ENCODE measurements at places on chromosomes 5 and 9.

GRCh38 chr5:124880903-124881697 is 134.7 kb upstream of the ZNF608 start:
- DNase-seq, result no peak

DNA sequence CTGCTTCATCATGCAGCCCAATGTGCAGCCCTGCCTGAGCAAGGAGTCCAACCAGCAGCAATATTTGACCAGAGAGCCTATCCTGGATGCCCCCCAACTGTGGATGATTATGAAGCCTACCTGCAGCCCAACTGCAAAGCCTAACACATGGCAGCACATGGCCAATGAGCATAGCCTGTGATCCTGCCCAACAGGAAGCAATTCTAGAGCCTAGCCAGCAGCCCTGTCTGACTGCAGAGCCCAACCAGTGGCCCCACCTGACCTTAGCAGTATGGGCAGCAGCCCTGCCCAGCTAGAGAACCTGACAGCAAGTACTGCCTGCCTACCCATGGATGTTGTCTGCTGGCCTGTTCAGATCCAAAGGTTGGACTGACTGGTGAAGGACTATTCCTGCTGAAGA is 97.3 kb upstream of the SH3GL2 start:
- no peak for DNase-seq

DNA sequence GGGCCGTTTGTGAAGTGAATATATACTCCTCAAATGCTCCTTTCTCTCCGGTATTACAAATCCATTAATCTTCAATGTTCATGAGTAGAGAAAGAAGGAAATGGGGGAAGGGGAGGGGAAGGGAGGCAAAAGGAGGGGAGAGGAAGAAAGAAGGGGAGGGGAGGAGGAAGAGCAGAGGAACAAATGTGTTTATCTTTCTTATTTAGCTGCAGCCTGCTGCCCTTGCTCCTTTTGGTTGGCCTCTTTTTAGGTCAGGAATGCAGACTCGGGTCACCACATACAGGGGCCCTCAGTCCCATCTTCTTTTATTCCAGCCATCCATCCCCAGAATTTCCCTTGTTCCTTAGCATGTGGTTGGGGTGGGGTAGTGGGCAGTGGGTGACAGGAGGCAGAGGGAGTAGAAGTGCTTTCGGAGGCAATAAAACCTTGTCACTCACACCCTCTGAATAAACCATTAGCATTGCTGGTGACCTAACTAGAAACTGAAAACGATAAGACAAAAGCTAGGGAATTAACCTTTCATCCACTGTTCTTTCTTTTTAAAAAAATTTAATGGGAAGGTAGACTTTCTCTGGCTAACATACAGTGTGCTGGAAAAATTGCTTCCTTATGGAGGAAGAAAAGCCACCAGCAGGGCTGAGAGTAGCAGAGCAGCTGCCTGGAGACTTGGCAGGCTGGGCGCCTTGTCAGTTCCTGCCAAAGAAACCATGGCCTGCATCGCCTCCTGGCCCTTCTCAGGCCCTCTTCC is 16.8 kb upstream of the PRLR start:
- no peak for DNase-seq

DNA sequence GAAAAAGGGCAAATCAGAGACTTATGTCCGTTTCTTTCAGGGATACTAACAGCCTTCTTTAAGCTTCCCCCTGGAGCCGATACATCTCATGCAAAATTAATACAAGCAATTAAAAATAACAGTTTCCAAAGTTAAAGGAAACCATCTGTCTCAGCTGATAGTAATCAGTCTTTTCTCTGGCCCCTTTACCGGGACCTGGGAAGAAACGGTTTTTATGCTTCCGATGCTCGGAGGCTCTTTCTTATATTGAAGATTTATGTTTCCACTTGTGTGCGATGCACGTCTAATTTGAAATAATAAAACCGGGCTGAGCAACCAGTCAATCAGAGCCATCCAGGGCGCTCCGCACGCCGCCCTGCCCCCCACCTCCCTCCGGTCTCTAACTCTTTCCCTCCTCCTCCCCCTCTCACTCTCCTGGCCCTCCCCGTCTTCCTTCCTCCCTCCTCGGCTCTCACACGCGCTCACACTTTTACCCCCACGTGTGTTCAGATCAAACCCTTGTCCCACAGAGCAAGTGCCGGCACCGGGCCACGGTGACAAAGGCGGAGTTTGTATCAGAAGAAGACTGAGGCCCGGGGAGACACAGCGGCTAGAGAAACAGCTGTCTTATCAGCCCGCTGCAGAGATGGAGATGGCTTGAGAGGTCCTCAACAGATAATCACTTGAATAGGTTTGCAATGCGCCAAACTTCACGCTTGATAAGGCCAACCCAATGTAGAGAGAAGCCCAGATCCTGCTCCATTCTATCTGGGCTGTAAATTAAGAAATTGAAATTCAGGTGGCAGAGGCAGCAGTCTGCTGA is 5.1 kb upstream of the ELAVL2 start:
- no peak for DNase-seq

DNA sequence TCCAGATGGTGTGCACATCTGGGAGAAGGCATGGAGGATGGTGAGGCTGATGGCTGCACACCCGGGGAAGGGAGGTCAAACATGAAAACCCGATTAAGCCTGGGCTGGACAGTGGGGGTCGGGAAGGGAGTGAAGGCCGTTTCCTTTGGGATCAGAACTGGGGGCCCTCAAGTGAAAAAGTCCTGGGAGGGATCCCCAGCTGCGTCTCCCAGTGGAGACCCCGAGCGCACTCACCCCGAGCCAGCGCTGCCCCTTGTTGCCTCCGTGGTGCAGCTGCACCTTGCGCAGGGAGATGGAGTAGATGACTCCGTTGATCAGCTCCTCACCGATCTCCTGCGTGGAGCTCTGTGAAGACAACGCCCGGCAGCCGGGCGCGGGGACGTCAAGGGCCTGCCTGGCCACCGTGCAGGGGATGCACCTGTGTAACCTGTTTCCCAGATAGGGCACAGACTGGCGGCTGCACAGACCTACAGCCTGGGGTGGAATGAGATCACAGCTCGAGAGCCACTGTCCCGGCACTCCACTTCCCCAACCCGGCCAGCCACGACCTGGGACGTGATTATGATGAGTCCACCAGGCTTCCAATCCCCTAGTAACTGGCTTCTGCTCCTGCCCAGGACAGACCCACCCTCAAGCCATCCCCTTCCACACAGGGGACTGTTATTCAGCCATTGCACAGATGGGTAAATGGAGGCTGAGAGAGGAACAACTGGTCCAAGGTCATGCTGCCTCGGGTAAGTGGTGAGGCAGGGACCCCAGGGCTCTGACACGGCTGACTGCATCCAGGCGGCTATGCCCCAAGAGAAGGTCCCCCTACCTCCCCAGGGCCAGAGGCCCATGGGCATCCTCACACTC is 9.0 kb downstream of the RALGDS start:
- DNase-seq, result no peak

GRCh38 chr9:677461-678097 is 163.9 kb upstream of the DMRT1 start:
- DNase-seq, result no peak

DNA sequence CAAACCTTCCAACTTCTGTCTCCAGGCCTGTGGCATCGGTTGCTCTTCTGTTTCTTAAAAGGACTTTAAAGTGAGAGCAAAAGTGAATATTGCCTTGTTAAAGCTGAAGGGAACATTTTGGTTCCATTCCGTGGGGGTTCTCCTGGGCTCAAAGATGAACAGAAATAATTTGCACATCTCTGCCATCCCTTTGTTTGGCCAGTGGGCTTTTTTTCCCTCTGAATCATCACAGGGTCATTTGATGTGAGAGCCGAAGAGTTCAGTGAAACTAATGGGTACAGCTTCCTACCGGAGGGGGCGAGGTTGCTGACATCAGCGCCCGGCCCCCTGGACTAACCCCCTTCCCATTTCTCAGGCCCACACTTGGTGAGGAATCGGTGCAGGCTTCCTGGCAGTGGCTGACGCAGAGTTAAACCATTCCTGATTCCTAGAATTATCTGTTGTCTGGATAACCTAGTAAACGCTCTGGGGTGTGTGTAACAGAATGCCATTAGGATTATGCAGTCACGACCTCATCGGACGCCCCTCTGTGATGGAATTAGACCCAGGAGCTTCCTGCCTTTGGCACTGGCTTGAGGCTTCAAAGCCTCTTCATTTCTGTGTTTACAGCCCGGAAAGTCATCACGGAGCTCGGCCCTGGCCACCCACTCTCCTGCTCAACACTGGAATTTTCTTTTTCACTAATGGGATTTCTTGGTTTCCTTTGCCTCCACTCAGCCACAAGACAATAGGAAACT is 61.6 kb upstream of the RPL26L1 start:
- peak; percentile 99 for DNase-seq

DNA sequence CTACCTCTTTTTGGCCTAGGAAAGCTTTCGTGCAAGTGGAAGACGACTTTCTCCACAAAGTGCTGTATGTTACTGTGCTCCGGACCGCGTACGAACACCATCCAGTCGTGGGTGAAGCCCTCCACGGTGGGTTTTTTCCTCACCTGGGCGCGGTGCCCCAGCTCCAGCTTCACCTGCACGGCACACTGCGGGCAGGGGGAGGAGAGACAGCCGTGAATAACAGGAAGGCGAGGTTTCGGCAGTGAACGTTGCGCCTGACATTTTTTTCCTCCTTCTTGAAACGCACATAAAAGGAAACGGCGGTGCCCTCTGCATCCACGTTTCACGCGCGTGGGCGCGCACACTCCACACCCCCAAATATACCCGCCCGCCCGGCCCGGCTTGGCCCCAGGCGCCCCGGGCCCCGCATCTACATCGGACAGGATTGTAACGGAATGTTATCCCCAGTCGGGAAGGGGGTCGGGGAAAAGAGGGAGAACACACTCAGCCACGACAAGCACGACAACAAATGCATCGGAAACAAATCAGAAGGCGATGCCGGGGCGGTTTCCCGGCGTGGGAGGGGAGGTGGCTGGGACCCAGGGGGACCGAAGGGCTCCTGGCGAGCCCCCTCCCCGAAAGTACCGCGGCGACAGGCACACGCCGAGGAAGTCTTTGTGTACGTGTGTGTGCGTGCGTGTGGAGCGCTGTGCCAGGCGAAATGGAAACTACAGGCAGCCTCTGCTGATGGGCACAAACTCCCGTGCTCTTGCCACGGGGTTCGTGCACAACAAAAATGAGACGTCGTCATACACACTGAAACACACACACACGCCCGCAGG is 1.4 kb downstream of the MLLT3 start:
- DNase-seq, result peak; percentile 49

- no peak for DNase-seq
These were observed 32.0 kb upstream of the LRRC19 start for GRCh38 chr9:27037499-27037898.

DNA sequence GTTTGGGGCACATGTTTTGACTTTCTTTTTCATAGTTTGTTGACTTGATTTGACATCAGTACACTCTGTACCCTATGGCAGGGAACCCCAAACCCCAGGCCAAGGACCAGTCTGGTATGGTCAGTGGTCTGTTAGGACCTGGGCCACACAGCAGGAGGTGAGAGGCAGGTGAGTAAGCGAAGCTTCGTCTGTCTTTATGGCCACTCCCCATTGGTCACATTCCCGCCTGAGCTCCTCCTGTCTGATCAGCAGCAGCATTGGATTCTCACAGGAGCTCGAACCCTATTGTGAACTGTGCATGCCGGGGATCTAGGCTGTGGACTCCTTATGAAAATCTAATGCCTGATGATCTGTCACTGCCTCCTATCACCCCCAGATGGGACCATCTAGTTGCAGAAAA is 88.0 kb downstream of the TENT4A start:
- no peak for DNase-seq

GRCh38 chr9:18799428-18799827 is 233.6 kb downstream of the SAXO1 start:
- peak; percentile 18 for DNase-seq

DNA sequence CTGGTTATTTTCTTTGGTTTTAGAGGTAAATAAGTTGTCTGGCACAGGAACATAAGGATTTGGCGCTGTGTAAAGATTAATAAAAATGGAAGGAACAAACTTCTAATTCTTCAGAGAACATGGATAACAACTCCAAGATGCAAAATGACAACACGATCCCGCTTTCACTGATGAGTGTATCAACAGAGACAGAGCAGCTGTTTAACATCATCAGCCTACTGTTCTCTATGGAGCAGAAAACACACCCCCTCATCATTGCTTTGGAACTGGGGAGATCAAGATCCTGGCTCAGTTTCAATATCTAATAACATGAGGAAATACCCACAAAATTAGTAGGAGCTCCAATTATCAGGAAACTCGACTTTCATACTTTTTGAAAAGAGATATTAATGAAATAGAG is 8.3 kb upstream of the GAS1 start:
- DNase-seq, result no peak

GRCh38 chr5:158115468-158115867 is 256.5 kb upstream of the CLINT1 start:
- DNase-seq, result no peak

DNA sequence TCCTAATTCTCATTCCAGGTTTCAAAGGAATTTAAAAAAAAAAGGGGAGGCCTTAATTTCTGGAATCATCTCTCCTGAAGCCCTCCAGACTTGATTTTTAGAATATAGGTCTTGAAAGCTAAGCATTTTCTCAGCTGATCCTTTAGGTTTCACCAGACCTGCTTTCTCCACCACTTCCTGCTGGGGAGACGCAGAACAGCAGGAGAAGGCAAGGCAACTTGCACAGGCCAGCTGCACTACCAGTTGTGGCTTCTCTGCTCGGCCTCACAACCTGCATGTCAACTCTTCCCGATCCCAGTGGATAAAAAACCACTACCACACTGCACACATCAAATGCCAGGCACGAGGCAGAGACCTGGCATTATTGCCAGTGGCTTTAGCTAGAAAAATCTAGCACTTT is 119.8 kb downstream of the SIL1 start:
- DNase-seq, result no peak

DNA sequence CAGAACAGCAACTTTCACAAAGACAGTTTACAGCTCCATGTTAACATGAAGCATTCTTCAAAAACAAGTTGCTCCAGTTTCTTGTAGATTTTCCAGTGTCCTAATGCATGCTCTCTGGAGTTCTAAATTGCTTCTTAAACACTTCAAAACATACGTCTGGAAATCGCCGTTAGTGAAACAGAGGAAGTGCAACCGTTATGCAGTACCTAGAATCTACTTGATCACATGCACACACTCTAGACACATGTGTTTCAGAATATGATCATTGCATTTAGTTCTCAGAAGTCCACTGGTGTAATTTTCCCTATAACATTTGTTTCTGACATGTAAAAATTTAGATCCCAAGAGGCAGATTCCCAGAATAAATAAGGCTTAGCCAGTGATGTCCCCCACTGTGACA is 41.1 kb upstream of the RUFY1 start:
- DNase-seq, result no peak

DNA sequence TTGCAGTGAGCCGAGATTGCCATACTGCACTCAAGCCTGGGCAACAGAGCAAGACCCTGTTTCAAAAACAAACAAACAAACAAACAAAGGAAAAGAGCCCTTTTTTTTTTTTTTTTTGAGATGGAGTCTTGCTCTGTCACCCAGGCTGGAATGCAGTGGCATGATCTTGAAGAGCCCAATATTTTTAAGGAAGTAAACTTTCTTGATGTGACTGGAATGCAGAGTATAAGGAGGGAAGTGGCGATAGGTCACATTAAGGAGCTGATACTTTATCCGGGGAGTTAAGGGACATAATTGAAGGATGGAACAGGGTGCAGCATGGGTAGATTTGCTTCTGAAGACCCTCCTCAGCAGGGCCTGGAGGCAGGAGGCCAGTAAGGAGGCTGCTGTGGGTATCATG is 13.0 kb downstream of the NAIF1 start:
- DNase-seq, result no peak

GRCh38 chr9:33661176-33661575 is 134.2 kb upstream of the PRSS3 start:
- no peak for DNase-seq

GRCh38 chr5:173015598-173016455 is 32.3 kb downstream of the ATP6V0E1 start:
- DNase-seq, result no peak

- no peak for DNase-seq
These were observed 1635.4 kb upstream of the C9orf72 start for GRCh38 chr9:29208670-29209069.

- DNase-seq, result peak; percentile 79
These were observed 61.0 kb upstream of the BASP1 start for GRCh38 chr5:17156463-17156862.
